Tibial nerve (tissue), 4 donors: ENCODE measurements at places on chromosomes 3 and 15.

GRCh38 chr3:46749129-46749528, 31.5 kb upstream of the PRSS50 start:
- no peak overlapping the region for H3K4me3 ChIP-seq
- no peak overlapping the region for H3K27ac ChIP-seq
- no peak for DNase-seq
- H3K27me3 ChIP-seq = no peaks in the 10 kb centered on the region
- H3K36me3 ChIP-seq = no peaks in the 10 kb centered on the region

- H3K4me3 ChIP-seq = no peak overlapping the region
- DNase-seq = no peak
- H3K4me1 ChIP-seq = no peaks in the 10 kb centered on the region
- no peak overlapping the region for H3K27ac ChIP-seq
Measured at GRCh38 chr15:35246451-35246850, 161.4 kb upstream of the NANOGP8 start.

- no peaks in the 10 kb centered on the region for H3K36me3 ChIP-seq
- no peak for DNase-seq
- H3K27me3 ChIP-seq = no peaks in the 10 kb centered on the region
- H3K27ac ChIP-seq = no peak overlapping the region
- H3K4me3 ChIP-seq = no peak overlapping the region
Measured at GRCh38 chr15:39192979-39193560, 387.8 kb upstream of the THBS1 start.

- DNase-seq = peak; percentile 56
- H3K36me3 ChIP-seq = peaks cover 44% of the 10 kb centered on the region
- no peak overlapping the region for H3K4me3 ChIP-seq
- peak overlapping the region; percentile 49 for H3K27ac ChIP-seq
- H3K4me1 ChIP-seq = peaks cover 13% of the 10 kb centered on the region
Measured at GRCh38 chr3:185630182-185630622, 44.1 kb downstream of the SENP2 start.

GRCh38 chr3:127446756-127447155, 143.8 kb downstream of the TPRA1 start:
- no peaks in the 10 kb centered on the region for H3K4me1 ChIP-seq
- no peak overlapping the region for H3K27ac ChIP-seq
- no peaks in the 10 kb centered on the region for H3K27me3 ChIP-seq
- no peak for DNase-seq

DNA sequence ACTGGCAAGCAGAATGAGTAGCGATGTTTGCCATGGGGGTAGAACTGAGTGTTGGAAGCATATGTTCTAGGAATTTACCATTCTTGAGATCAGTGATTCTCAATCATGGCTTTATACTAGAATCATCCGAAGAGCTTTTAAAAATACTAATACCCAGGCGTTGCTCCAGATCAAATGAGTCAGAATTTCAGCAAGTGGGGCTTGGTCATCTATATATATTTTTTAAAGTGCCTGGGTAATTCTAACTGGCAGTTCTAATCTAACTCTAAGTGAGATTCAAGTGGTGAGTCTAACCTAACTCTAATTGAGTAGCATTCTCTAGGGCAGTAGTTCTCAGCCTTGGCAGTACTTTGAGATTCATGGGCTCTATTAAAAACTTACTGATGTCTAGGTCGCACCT, 20.8 kb downstream of the TM4SF1 start:
- no peaks in the 10 kb centered on the region for H3K27me3 ChIP-seq
- H3K4me3 ChIP-seq = no peak overlapping the region
- H3K4me1 ChIP-seq = no peaks in the 10 kb centered on the region
- no peaks in the 10 kb centered on the region for H3K36me3 ChIP-seq
- DNase-seq = no peak
- H3K27ac ChIP-seq = no peak overlapping the region

- H3K27ac ChIP-seq = no peak overlapping the region
- no peaks in the 10 kb centered on the region for H3K4me1 ChIP-seq
- DNase-seq = no peak
- H3K4me3 ChIP-seq = no peak overlapping the region
- no peaks in the 10 kb centered on the region for H3K27me3 ChIP-seq
- no peaks in the 10 kb centered on the region for H3K36me3 ChIP-seq
Measured at GRCh38 chr3:182855076-182855475, 61.8 kb downstream of the ATP11B start.

GRCh38 chr3:151837057-151837456, 23.1 kb downstream of the AADAC start:
- peak overlapping the region; percentile 37 for H3K27ac ChIP-seq
- no peaks in the 10 kb centered on the region for H3K36me3 ChIP-seq
- H3K4me1 ChIP-seq = no peaks in the 10 kb centered on the region
- H3K4me3 ChIP-seq = no peak overlapping the region
- H3K27me3 ChIP-seq = peaks cover 2% of the 10 kb centered on the region

- DNase-seq = no peak
- peaks cover 2% of the 10 kb centered on the region for H3K27me3 ChIP-seq
- H3K36me3 ChIP-seq = no peaks in the 10 kb centered on the region
- no peak overlapping the region for H3K27ac ChIP-seq
- no peaks in the 10 kb centered on the region for H3K4me1 ChIP-seq
- no peak overlapping the region for H3K4me3 ChIP-seq
Measured at GRCh38 chr3:118001380-118001779, 1033.3 kb downstream of the IGSF11 start.
